B cell (primary cell): ENCODE measurements at places on chromosomes 16 and 17. TPM values are rescaled to one million over a fixed set of nuclear protein-coding genes. Genes with fewer than 3 reads are reported as not detected.

Gene APOBR
- total RNA-seq: 2.6 and 2.9 TPM in 2 replicates

Gene TVP23A
- total RNA-seq: 2.6 and 3.2 TPM in 2 replicates

Gene PHAF1
- 20.7 and 23.0 TPM in 2 replicates for total RNA-seq

Gene JMJD8
- 41.3 and 46.3 TPM in 2 replicates for total RNA-seq

Gene FTO
- 68.5 and 71.3 TPM in 2 replicates for total RNA-seq

Gene HELZ
- 89.9 and 97.8 TPM in 2 replicates for total RNA-seq

Gene KRTAP17-1
- not detected in 2 replicates for total RNA-seq

Gene SSTR5
- total RNA-seq: not detected in 2 replicates

DNA sequence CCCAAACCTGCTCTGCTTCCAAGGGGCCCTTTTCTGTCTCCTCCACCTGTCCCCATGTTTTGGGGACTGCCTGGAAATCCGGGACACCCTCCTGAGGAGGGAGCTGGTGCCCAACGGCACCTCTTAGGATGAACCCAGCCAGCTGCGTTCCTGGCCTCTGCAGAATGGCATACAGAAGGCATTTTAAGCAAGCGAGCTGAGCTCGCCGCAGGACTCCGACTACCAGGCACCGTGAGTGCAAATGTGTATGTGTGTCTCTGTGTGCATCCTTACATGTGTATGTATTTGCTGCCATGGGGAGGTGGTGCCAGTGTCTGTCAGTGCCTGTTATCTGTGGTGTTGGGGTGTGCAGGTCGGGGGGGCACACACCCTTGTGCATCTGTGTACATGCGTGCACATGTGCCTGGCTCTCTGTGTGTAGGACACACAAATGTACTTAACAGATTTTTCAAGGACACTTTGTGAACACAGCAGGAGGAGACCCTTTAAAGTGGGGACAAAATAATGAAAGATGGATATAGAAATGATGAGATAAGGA is 39.3 kb downstream of the ABAT start:
- H3K4me1 ChIP-seq: peaks cover 6% of the 10 kb centered on the region
- H3K27ac ChIP-seq: no peak overlapping the region
- H3K36me3 ChIP-seq: peaks cover 8% of the 10 kb centered on the region
- DNase-seq: no peak

DNA sequence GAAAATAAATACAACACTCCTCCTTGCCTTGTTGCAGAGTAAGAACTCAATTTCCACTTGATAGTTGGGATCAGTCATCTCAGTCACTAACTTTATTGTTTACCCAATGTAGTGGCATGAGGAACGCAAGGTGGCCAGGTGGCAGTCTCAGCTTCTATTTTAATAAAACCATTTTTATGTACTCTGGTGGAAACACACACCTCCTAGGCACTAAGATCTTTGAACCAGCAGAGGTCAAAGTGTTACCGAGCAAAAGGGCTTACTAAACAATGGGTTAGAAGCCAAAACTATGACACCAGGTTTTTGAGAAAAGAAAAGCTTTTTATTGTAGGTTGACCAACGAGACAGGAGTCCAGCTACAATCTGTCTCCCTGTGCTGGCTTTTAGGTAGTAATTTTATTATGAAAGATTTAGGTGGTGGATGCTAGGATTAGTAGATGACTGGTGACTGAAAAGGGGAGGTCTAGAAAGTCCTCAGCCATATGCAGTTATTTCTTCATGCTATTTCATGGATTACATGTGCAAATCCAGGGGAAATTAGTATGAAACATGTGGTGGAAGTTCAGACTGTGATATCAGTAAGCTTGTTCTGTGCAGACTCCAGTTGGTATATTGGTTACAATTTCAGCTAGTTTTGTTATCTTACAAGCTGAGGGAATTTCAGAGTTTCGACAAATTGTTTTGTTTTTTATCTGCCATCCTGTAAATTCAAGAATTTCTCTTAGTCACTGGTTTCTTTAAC is 122.3 kb downstream of the PCTP start:
- DNase-seq: no peak
- H3K4me1 ChIP-seq: no peaks in the 10 kb centered on the region
- H3K27ac ChIP-seq: no peak overlapping the region
- no peak overlapping the region for H3K4me3 ChIP-seq
- H3K36me3 ChIP-seq: no peaks in the 10 kb centered on the region

- no peak for DNase-seq
- H3K4me3 ChIP-seq: no peak overlapping the region
- peaks cover 6% of the 10 kb centered on the region for H3K36me3 ChIP-seq
Observed at GRCh38 chr16:83925095-83925905, 26.4 kb downstream of the MLYCD start.

- H3K27ac ChIP-seq: no peak overlapping the region
- H3K4me1 ChIP-seq: no peaks in the 10 kb centered on the region
- no peak for DNase-seq
- H3K27me3 ChIP-seq: no peaks in the 10 kb centered on the region
Observed at GRCh38 chr17:48215583-48216139, 108.1 kb downstream of the SNX11 start.

- H3K36me3 ChIP-seq: no peaks in the 10 kb centered on the region
- no peak for DNase-seq
- no peaks in the 10 kb centered on the region for H3K4me1 ChIP-seq
- no peaks in the 10 kb centered on the region for H3K27me3 ChIP-seq
- no peak overlapping the region for H3K27ac ChIP-seq
Observed at GRCh38 chr16:13780406-13781168, 139.4 kb upstream of the ERCC4 start.

DNA sequence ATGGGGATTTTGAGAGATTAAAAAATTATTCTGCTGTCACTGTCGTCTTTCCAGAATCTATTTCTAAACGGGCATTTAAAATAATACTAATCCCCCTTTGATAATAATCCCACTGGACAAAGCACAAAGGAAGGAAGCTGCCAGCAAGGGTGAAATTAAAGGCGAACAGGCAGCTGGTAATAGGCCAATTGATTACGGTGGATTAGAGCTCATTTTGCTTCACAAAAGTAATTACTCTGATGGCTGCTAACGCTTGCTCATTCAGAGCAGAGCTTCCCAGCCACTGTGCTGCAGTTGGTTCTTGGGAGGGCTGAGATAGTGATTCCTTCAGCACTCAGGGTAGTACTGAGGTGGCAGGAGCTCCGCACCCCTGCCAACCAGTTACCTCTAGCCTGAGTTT is 205.7 kb downstream of the SNX29 start:
- no peak overlapping the region for H3K4me3 ChIP-seq
- no peaks in the 10 kb centered on the region for H3K36me3 ChIP-seq
- H3K27me3 ChIP-seq: no peaks in the 10 kb centered on the region
- no peak overlapping the region for H3K27ac ChIP-seq
- no peak for DNase-seq

GRCh38 chr16:29710227-29711219 is 31.5 kb downstream of the QPRT start:
- peak overlapping the region; percentile 29 for H3K4me3 ChIP-seq
- peaks cover 21% of the 10 kb centered on the region for H3K4me1 ChIP-seq

DNA sequence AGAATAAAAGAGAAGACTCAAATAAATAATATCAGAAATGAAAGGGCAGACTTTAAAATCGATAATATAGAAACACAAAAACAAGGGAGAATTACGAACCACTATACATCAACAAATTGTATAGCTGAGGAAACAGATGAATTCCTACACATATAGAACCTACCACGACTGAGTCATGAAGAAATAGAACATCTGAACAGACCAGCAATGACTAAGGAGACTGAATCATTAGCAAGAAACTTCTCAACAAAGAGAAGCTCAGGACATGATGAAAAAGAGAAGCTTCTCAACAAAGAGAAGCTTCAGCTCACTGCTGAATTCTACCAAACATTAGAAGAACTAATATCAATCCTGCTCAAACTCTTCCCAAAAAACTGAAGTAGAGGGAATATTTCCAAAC is 255.9 kb downstream of the CEP112 start:
- no peaks in the 10 kb centered on the region for H3K27me3 ChIP-seq
- H3K4me1 ChIP-seq: peaks cover 8% of the 10 kb centered on the region
- no peak for DNase-seq
- no peak overlapping the region for H3K27ac ChIP-seq
- no peak overlapping the region for H3K4me3 ChIP-seq
